ENCODE measurements at places on chromosomes 1 and 21.
A peak's percentile ranks its signal among the peaks of the same experiment; 100 is the strongest.

DNA sequence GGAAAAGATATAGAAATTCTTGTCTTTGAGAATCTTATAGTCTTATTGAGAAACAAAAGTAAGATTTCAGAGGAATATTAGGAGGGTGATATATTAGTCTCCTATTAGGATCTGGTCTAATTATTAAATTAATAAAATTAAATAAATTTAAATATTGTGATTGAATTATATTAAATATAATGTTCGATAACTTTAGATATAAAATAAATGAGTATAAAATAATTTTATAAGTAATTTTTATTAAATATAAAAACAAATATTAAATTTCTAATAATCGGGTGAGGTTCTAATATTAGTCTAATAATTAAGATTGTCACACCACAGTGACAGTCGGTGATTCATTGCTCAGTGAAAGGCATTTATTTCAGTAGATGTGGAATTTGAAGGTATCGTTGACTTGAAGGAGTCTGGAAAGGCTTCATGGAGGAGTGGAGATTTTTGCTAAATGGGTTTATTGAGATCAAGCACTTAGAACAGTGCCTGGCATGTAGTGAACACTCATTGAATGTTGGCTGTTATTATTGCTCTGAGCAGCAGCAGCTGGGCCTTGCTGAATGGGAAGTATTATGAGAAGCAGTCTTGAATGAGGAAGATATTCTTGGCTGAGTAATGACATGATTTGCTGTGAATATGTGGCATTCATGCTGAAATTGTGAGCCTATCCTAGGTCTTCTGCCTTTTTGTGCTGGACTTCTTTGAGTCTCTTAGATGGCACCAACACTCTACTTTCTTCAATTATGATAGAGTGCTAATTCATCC lies 74.6 kb downstream of the USP25 start:
- DNase-seq = no peak

DNA sequence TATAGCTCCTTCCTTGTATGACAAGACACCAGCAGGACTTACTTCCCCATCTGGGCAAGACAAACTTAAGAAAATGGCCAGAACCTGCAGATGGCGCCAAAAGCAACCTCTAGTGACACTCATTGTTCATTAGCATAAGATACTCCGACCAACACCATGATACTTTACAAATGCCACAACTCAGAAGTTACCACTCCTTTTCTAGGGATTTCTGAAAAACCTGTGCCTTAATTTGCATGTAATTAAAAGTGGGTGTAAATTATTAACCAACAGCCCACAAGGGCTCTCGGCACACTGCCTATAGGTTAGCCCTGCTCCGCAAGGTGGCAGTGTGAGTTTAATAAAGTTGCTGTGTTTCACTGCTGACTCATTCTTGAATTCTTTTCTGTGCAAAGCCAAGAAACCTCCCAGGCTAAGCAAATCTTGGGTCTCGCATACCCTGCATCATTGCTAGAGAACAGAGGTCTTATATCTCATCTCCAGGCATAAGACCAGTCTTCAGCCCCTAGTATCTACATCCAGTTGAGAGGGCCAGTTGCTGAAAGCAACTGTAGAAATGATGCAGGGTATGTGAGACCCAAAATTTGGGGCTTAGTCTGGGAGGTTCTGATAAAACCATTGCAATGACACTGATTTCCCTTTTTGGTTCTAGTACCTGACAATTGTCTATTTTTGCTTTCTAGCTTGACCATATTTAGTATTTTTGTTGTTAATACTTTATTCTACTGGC lies 86.4 kb downstream of the FAF1 start:
- DNase-seq = peak; percentile 2

- no peak for DNase-seq
Observed at GRCh38 chr21:18460979-18461378, 57.4 kb upstream of the TMPRSS15 start.

GRCh38 chr1:232382671-232383070 lies 247.3 kb downstream of the SIPA1L2 start:
- DNase-seq = no peak

DNA sequence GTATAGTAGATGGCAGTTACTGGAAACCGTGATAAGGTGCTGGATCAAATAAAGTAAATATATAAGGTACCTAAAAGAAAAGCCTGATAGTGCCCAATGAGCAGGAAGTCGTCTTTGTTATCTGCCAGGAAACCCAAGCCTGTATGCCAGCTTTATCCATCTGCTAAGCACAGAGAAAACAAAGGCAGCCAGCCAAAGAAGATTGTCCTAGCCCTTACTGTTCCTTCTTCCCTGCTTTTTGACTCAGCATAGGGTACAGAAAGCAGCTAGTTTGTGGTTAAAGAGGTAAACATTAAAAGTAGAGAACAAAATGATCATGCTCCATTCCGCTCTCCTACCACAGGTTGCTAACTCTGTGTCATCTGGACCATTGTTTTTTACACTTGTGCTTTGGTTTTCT lies 10.1 kb downstream of the KRTAP22-2 start:
- no peak for DNase-seq

DNA sequence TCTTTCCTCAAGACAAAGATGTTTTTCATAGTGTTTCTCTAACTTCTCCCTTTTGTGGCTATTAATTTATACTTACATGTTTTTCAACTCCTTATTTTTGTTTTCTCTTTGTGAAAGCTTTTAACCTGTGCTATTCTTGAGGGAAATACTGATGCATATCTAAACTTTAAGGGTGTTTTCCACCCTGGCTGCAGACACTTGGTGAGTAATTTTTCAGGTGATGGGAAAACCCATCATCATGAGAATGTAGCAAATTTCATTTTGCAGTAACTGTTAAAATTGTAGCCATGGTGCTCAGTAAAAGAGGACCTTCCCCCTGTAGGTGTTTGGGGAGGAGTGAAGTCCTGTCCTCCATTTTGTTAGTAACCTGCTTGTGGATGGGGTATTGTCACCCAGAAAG lies 124.2 kb downstream of the LIPI start:
- DNase-seq = no peak

DNA sequence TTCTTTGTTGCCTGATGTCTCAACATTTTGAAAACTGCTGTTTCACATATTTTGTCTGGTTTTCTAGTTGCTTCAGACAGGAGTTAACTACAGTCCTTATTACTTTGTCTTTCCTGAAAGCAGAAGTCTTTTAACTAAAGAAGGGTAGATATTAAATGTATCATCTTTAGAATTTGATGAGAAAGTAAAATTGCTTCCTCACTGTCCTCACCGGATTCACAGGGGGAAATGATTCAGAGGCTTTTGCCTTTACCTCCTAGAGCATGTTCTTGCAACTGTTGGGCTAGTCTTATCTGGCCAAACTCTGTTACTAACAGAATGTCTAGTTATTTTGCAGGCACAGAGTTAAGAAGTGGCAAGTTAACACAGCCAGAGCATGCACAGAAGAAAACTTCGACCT lies 107.2 kb upstream of the VAV3 start:
- DNase-seq = no peak

- no peak for DNase-seq
Observed at GRCh38 chr1:205532026-205532898, 27.8 kb downstream of the CDK18 start.

DNA sequence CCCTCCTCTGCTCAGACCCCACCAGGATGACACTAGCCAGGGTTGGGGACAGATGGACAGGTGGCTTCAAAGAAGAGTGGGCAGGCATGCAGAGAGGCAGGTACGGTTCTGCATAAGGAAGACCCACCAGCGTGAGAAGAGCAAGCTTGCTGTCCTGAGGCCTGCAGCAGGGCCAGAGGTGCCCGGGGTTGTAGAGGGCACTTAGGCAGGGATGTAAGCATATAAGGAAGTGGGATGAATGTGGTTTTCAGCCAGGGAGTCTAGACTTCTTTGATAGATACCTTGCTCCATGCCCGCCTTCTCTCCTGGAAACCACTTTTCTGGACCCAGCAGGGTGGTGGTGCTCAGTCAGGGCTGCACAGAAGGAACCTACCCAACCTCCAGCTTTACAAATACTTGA lies 1.4 kb downstream of the TTC39A start:
- no peak for DNase-seq

- no peak for DNase-seq
Observed at GRCh38 chr1:156953571-156953970, 33.1 kb downstream of the LRRC71 start.

DNA sequence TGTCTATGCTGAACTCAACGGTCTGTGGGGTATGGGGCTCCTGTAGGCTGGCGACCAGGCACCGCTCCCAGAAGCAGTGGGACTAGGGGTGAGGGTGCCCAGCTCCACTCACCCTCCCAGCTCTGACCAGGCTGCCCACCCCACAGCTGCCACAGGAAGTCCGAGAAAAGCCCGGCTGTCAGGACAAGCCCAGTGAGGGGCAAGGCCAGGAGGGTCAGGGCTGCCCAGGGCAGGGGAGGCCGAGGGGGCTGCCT lies 3.5 kb upstream of the TMEM52 start:
- no peak for DNase-seq

GRCh38 chr1:21937034-21937371 lies at the start of gene HSPG2:
Gene HSPG2 (minus strand): TSS chr1:21937310. CDS start chr1:21937217, 93 bp downstream.
- DNase-seq = no peak

DNA sequence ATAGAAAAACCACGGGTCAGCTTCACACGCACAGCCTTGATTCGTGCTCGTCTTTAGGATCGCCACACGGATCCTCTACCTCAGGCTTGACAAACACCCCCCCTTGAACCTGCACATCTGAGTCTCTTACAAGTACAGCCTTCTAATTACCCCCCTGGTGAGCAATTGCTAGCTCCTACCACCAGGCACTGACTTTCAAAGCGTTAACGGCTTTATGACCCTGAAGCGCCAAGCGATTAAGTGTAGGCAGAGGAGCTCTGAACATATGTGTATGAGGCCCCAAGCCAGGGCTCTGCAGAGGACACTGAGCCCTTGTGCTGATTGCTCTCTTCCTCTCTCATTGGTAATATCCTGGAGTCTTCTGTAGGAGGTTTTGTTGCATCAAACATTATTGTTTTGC lies 55.7 kb upstream of the EPHA8 start:
- peak; percentile 39 for DNase-seq

- no peak for DNase-seq
Observed at GRCh38 chr1:218983433-218983832, 190.2 kb upstream of the LYPLAL1 start.

Measured in NCI-H2171 (cell line).